ENCODE measurements at places on chromosomes 5 and 9. TPM values are rescaled to one million over a fixed set of nuclear protein-coding genes. Genes with fewer than 3 reads are reported as not detected.

The TAF11L10 gene
- total RNA-seq: not detected

The RPP25L gene
- total RNA-seq: 28.5 TPM

DNA sequence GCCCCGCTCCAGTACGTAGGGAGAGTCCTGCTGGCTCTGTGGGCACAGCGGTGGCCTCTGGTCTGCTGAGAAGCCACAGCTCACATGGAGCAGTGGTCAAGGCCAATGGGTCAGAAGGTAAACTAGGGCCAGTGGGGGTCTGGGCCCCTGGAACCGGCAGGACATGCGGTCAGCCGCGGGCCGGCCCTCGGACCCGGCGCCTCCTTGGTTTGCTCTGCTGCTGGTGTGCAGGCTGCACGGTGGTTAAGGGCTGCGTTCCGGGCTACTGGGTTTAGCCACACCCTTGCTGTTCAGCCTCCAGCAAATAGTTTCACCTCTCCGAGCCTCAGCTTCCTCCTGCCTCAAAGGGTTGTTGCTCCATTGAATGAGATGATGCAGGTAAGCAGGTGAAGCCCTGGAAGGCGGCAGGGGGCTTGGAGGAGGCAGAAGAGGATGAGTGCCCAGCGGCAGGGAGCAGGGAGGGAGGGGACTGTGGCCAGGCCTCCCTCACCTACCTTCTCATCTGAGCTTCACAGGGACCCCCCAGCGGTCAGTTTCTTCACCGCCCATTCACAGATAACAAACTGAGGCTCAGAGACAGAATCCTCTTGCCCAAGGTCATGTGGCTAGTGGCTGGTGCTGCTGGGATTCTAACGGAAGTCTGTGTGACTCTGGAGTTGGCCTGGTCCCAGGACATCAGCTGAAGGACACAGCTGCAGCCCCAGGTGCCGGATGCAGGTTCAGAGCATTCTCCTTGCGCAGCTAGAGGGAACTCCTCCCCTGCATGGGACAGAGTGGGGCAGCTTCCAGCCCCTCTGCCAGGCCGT lies 3.7 kb upstream of the COL5A1 start:
- no peak for DNase-seq

The CHD1 gene
- 93.9 TPM for total RNA-seq

DNA sequence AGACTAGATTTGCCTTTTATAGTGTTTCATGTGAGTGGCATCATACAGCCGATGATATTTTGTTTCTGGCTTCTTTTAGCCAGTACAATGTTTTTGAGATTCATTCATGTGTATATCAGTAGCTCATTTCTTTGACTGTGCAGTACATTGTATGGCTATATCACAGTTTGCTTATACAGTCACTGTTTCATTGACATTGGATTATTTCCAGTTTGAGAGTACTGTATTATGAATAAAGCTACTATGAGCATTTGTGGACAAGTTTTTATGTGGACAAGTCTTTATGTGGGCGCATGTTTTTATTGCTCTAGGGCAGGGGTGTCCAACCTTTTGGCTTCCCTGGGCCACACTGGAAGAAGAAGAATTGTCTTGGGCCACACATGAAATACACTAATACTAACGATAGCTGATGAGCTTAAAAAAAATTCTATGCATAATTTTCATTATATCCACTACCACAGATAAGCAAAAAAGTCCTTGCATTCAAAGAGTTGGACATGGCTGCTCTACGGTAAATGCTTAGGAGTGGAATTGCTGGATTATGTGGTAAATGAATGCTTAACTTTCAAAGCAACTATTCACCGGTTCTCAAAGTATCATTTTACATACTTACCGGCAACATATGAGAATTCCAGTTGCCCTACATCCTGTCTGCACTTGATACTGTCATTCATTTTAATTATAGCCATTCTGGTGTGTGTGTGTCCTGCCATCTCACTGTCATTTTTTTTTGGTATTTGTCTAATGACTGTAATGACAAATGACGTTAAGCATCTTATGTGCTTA lies 177.8 kb downstream of the RGS3 start:
- DNase-seq: no peak

The SPINK14 gene
- not detected for total RNA-seq

DNA sequence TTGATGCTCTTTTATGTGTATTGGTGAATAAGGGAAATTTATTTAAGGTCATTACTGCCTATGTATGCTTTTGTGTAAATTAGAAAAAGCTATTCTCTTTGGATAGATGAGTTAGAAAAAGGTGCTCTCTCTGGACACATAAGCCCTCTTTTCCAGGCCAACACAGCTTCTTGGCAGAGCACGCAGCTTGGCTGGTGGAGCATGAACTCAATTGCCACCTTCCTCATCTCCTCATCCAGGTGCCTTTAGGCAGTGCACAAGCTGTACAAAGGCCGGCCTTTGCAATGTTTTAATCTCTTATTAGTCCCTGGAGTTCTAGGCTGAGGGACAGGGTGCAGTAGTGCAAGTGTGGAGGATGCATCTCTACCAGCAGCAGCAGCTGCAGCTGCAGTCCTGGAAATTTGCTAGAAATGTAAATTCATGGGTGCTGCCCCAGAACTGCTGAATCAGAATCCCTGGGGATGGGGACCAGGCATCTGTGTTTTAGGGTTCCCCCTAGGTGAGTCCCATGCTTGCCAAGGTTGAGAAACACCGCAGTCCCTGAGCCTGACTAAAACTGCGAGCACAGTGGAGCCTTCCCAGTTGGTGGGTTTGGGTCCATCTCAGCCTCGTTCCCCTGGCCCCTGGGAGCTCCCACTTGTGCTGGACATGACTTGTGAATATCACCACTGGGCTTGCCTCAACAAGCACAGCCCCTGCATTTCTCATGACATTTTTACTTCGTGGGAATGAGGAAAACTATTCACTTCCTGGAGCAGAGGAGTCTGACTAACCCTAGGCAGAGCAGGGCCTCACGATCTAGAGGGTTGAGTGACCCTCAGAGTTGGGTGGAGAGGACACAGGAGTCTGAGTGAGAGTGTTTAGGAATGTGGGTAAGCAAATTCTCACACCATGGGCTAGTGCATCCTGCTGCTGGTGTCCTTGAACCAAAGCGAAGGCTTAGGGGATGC lies 272.3 kb downstream of the ZSWIM6 start:
- DNase-seq: no peak

GRCh38 chr9:119458068-119458467 lies 88.8 kb upstream of the BRINP1 start:
- DNase-seq: no peak

The TLX3 gene
- total RNA-seq: not detected

DNA sequence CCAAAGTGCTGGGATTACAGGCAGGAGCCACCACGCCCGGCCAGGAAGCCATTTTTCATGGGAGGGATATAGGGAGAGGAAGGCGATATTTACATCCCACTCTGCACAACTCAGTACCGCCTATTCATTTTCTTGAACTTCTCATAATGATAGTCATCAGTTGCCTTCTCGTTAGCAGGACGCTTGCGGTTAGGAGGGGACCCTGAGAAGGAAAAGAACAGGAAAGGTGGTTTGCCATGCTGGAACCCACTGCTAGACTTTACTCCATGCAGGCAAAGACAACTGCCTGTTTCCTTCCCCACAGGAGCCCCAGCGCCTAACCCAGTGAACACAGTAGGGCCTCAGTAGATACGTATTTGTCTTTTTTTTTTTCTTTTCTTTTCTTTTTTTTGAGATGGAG lies 4.1 kb upstream of the TOR1A start:
- no peak for DNase-seq

The PIP5KL1 gene
- 0.72 TPM for total RNA-seq

The BARHL1 gene
- not detected for total RNA-seq
